ENCODE measurements at places on chromosomes 5 and 9. TPM values are rescaled to one million over a fixed set of nuclear protein-coding genes. Genes with fewer than 3 reads are reported as not detected.

The MCIDAS gene
- 0.31 TPM for total RNA-seq

GRCh38 chr5:98309785-98310598 is 463.5 kb upstream of the RGMB start:
- DNase-seq = no peak

DNA sequence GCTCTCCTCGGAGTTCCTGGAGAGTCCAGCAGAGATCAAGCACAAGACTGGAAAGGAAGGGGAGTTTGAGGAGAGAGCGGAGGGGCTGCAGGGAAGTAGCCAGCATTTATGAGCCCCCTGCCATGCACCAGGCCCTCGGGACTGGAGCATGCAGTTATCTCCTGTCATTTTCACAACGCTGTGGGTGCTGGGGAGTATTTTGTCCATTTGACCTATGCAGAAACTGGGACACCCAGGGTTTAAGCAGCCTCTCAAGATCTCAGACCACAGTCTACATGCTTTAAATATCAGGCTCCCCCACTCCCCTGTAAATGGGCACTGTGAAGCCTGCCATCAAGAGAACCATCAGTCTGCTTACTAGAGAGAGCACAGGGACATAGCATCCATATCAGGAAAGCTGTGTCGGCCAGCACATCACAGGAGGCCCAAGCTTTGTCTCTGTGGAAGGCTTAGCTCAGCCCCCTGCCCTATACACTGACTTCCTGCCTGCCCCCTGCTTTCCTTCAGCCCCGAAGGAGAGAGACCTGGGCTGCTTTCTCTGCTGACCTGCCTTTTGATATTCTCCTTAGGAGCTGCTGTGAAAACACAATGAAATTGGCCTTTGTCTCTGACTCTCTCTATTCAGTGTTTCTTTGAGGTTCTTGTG is 7.3 kb downstream of the FOXI1 start:
- DNase-seq = no peak

DNA sequence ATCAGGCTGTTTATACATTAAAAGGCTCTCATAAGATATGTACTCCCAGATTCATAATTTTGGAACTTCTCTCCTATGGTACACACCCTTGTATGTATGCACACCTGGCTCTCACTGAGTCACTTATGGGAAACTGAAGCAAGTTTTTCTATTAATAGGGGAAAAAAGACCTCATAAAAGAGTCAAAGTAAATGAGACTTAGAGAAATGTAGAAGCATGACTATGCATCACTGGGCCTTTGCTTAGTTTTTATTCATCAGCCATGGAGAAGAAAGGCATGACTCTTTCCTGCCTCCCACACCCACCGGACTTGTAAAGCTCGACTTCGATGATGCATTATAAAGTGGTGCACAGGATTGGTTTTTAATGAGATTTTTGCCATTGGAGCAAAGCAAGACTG is 28.2 kb downstream of the MTAP start:
- no peak for DNase-seq

All from pancreas (tissue), 10 donors.